Lung (tissue), 17 donors: ENCODE measurements at places on chromosomes 3 and 15.
A peak's percentile ranks its signal among the peaks of the same experiment; 100 is the strongest.

DNA sequence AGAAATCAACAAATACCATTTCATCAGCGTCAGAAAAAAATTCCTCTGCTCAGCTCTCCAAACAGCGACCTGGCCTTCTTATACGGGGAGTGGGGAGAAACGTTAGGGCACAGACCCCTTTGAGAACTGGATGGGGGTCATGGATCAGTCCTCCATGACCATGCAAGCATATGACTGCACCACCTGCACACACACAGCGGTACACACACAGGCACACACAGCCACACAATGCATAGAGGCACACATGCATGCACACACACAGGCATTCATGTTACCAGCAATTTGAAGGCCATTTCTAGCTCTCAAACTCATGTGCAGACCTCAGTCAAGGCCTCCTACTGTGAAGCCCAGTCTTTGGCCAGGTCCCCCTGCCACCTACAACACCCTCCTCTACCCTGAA, 50.2 kb downstream of the SLC41A3 start:
- DNase-seq = no peak

DNA sequence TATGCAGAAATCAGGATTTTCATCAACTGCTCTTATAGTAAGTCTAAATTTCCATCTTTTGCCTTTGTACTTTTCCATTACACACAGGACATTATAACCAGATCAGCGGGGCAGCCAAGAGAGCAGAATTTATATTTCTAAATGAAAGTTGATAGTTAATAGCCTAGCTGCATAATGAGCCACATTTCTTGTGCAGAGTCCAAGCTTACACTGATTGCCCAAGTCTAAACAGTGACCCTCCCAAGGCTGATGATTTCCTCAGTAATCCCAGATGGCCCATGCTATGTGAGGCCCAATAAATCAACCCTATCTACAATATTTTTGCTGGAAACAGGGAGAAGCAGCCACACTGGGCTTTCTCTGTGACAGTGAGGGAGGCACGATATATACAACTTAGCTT, 475.8 kb upstream of the KCNMB2 start:
- peak; percentile 99 for DNase-seq

- no peak for DNase-seq
These were observed 22.4 kb downstream of the MAP6D1 start for GRCh38 chr3:183802989-183803388.

GRCh38 chr3:29363110-29363509, 82.2 kb downstream of the RBMS3 start:
- DNase-seq = no peak

GRCh38 chr3:18238332-18238731, 186.8 kb downstream of the SATB1 start:
- no peak for DNase-seq

GRCh38 chr15:77557144-77557543, 75.6 kb downstream of the LINGO1 start:
- DNase-seq = peak; percentile 44

DNA sequence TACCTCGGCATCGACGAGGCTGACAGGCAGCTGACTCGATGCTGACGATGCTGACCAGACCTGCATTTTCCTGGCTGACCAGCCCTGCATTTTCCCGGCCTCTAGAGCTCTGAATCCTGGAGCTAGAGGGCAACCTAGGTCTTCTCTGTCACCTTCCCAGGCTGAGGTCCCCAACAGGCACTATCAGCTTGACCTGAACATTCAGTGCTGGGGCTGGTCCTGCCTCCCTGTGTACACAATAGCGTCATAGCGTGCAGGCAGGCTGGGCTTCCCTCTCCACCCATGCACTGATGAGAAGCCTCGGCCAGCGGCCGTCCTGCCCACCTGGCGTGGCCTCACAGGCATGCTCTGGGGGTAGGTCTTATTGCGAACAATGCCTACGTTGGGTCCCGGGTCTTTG, 62.3 kb upstream of the SNRPA1 start:
- DNase-seq = no peak

DNA sequence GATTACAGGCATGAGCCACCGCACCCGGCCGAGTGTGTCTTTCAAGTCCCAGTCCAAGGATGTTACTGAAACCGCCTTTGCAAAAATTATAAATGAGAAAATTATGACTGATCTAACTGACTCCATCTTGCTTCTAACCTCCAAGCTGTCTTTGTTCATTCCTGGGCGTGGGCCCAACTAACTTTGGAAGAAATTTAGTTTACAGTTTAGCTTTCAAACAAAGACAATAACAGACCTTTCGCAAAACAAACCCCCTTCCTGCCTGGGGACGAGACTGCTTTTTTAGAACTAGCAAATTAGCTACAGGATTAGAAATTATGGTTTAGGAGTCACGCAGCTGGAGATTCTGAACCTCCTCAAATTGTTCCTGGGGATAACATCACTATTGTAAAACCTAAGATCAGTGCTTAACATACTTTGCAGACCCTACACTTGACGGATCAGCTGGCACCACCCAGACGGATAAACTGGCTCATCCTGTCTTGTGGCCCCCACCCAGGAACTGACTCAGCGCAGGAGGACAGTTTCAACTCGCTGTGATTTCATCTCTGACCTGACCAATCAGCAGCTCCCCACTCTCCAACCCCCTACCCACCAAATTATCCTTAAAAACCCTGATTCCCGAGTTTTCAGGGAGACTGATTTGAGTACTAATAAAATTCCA, 23.8 kb downstream of the NANOGP8 start:
- DNase-seq = peak; percentile 65

DNA sequence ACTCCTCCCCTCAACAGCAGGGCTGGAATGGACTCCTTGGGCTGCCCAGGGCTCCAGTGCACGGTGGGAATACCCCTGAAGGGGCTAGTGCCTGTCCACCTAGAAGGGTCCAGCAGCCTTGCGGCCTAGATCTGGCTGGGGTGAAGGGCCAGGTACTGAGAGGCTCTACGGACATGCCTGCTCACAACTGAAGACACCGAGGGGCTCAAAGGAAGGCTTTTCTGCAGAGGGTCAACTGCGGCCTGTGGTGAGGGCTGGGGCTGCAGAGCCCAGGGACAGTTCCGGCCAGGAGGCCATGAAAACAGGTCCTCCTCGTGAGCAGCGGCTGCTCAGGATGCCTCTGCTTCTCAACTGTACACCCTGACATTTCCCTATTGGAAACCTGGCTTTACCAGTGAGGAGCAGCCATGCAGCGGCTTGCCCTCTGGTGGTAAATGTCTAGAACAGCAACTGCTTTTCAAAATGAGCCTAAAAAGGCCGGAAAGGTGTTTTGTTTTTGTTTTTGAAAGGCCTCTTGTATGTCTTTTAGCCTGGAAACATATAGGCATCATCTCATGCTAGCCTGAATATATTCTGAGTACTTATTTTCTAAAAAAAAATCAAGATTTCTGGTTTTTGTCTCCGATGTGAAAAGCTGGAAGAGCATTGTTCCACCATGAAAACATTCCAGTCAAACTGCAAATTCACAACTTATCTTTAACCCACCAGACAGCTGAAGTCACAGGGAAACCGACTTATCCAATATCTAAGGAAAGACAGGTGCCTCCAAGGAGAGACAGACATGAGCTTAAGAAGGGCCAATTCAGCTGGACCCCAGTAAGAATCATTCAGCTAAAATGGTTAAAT, 163.4 kb downstream of the KLF13 start:
- peak; percentile 52 for DNase-seq

DNA sequence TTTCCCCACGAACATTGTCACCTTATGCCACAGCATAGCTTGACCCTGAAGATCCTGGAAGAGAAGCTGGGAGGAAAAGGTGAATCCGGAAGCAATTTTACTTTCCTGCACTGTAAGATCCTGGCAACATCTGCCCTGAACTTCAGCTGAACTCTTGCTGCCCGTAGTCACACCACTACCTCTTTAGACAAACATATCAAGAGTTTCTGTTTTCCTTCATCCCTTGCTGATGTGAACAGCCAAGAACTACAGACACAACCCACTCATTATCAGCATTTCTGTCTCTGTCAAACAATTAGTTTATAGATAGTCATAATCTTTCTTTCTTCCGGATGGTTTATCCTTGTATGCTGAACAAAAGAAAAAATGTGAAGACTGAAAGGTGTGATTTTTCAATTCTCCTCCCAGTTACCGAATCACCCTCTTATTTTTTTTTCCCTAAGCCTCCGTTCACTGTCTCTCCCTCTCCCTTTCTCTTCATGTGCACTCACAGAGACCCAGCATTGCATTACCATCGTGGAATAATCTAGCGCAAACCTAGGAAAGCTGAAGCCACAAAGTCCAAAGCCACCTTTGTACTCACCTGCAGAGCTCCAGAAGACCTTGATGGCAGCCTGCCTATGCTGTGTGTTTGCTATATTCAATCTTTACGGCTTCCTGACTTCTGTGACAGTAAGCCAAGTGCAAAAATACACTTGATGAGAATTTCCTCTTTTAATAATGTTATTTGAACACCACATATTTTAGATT, 229.2 kb downstream of the CDIN1 start:
- peak; percentile 31 for DNase-seq

DNA sequence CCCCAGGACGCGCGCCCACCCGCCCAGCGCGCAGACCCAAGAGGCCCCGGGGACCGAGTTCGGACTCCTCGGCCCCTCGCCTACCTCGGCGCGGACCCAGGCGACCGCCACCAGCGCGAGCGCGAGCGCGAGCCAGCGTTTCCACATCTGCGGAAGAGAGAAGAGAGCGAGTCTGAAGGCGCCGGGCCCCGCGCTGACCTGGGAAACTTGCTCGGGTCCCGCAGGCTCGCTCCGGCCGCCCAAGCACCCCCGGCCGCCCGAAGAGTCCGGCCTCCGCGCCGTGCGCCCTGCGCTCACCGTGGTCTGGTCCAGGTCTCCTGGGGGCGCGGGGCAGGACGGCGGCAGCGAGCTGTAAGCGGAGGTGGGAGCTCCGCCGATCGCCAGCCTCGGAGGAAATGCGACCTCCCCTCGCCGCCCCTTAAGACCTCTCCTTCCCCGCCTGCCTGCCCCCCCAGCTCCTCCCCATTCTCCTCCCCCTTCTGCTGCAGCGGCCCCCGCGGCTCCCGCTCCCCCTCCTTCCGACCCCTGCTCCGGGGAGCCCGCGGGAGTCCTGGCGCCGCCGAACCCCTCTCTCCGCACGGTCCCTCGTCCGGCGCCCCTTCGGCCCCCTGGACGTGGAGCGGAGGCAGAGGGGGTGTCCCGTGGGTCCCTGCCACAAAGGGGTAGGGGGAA, at the start of gene FSTL1:
Gene FSTL1 (minus strand): TSS at position 393 of the 672 bp plus-strand sequence. CDS start 246 bp downstream, at position 147.
- DNase-seq = peak; percentile 90

DNA sequence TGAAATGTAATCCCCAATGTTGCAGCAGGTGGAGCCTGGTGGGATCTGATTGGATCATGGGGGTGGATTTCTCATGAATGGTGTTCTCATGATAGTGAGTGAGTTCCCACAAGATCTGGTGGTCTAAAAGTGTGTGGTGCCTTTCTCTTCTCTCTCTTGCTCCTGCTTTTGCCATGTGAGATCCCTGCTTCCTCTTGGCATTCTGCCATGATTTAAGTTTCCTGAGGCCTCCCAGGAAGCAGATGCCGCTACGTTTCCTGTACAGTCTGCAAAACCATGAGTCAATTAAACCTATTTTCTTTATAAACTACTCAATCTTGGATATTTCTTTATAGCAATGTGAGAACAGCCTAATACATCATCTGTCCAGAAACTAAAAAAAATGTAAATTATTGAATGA, 298.3 kb downstream of the MEX3B start:
- DNase-seq = no peak

- no peak for DNase-seq
These were observed 38.5 kb upstream of the LIPC start for GRCh38 chr15:58393241-58393662.

GRCh38 chr15:78840661-78841375, 29.6 kb upstream of the ADAMTS7 start:
- DNase-seq = no peak

- no peak for DNase-seq
These were observed 280.4 kb downstream of the KLF13 start for GRCh38 chr15:31606931-31607497.

DNA sequence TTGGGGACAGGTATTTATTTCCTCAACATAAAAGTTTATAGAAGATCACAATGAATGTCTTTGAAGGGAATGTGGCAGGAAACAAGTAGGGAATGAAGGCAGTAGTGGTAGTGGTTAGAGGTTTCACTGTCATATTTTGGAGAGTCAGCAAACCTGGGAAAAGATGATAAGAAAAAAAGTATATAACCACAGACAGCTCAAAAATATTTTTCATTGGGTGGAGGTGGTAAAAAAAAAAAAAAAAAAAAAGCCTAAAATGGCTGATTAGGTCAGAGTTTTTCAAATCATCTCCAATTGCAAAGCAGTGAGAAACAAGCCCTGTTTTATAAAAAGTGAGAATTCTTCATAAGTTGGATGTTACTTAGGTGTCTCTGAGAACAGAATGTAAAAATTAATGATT, 400.0 kb downstream of the LSAMP start:
- DNase-seq = no peak

GRCh38 chr15:26232691-26233090, 369.6 kb upstream of the ATP10A start:
- peak; percentile 42 for DNase-seq

DNA sequence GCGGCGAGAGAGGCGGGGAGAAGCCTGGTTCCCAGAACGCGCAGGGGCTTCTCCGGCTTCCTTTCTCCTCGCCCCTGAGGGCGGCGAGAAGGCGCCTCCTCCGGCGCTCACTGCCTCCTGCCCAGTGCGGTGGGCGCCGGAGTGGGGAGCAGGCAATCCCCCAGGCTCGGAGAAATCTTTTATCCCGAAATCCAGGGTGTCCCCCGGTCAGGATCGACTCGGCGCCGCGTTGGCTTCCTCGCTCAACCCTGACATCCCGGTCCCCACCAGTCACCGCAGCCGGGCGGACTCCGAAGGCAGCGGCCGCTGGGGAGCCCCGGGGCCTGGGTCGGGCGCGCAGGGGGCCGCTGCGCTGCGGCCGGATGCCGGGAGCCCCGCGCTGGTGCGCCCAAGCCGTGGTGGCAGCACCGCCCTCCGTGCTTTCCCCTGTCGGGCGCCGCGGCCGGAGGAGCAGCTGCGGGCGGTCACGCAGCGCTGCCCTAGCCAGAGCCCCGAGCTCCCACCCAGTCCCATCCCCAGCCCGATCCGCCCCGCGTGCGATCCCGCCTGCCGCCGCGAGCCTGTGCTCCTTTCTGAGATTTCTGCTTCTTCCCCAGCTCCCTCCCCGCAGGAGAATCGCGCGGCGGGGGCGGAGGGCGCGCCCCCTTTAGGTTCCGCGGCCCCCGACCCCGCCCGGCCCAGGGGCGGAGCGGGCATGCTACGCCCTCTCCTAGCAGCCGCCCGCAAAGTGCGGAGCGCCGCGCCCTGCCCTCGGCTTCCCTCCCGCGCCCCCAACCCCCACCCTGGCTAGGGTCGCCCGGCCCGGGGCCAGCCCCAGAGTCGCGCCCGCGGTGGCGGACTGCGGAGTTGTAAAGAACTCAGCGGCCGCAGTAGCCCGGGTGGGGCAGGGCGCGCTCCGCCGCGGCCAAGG, 683 bp upstream of the CACNA2D3 start:
- DNase-seq = peak; percentile 33
